Activated naive CD8-positive, alpha-beta T cell treated with anti-CD3 and anti-CD28 coated beads, Interleukin-2, amount 10 ng/mL, durations not matched to agents 7 days and 5 days (primary cell): ENCODE measurements at places on chromosomes 11 and 22. TPM values are rescaled to one million over a fixed set of nuclear protein-coding genes. Genes with fewer than 3 reads are reported as not detected.

The GPR83 gene
- 0.20 TPM for total RNA-seq

The LRRC56 gene
- 4.7 TPM for total RNA-seq

The PRSS23 gene
- total RNA-seq: 0.17 TPM

The APOA5 gene
- total RNA-seq: not detected

The DDIAS gene
- total RNA-seq: 8.8 TPM

The KCNK4 gene
- total RNA-seq: not detected

DNA sequence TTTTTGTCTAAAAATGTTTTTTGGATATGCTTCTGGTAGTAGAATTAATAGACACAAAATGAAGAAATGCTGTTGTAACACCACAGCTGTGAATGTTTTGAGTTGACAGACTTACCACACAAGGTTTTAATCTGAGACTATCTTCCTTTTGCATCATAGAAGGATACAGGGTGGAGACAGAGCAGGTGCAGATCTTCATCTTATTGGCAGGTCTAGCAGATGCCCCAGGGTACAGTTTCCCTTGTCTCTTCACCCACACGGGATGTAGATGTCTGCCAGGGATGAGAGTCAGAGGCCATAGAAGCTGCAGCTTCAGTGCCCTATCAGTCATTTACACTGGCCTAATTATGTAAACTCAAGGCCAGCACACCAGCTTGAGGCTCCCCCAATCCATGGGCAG lies 985 bp downstream of the OOSP3 start:
- no peak overlapping the region for H3K27ac ChIP-seq
- H3K36me3 ChIP-seq: no peaks in the 10 kb centered on the region
- H3K4me1 ChIP-seq: no peaks in the 10 kb centered on the region
- DNase-seq: no peak
- no peak overlapping the region for H3K4me3 ChIP-seq

- no peak overlapping the region for H3K4me3 ChIP-seq
- no peak for DNase-seq
- peaks cover 4% of the 10 kb centered on the region for H3K36me3 ChIP-seq
- peaks cover 21% of the 10 kb centered on the region for H3K4me1 ChIP-seq
Observed at GRCh38 chr22:28375761-28376534, 303.7 kb downstream of the TTC28 start.

DNA sequence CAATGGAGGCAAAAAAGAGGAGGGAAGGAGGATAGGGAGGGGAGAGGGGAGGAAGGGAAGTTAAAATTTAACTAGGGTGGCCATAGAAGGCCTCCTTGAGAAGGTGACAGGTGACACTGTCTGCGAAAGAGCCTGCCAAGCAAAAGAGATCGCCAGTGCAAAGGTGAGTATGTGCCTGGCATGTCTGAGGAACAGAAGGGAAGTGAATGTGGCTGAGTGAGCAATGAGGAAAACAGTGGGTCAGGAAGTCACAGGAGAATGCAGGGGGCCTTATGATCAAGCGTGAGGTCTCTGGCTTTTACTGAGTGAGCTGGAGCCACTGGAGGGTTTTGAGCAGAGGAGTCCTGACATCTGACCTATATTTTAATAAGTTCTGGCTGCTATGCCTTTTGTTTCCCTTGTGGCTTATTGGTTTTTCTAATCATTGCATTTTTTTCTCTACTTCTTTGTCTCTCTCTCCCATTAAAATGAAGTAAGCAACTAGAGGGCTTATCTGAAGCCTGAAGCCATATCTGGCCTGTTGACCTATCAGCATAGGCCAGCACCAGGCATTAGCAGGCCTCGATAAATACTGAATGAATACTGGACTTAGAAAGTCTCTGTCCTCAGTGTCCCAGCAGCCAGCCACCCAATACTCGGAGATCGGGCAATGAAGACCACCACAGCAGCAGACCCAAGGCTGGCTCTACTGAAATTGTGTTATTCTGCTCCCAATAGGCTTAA lies 5.6 kb downstream of the AP1B1 start:
- peak overlapping the region; percentile 5 for H3K4me3 ChIP-seq
- H3K4me1 ChIP-seq: peaks cover 45% of the 10 kb centered on the region
- H3K27ac ChIP-seq: peak overlapping the region; percentile 39
- DNase-seq: no peak
- no peaks in the 10 kb centered on the region for H3K27me3 ChIP-seq

DNA sequence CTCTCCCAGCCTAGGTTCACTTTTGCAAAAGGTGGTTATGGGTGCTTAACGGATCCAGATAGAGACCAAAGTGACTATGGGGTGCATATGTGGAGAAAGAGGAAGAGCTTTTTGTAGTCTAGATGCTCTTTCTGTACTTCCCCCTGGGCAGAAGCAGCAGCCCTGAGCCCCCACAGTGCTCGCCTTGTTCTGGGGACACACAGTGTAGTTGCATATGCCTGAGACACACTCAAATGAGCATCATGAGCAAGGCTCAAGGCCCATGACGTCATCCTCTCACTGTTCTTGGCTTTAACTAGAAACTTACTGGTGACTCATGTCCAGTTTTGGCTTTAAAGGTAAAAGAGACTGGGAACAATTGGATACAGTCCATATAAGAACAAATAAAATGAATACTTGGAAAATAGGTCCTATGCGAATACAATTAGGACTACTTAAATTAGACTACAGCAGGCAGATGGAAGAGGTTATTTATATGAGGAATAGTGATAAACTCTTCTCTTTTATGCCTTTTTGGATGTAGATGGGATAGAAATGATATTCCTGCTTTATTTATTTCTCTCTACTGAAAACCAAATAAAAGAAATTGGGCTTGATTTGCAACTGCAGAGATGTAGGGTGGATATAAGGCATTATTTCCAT lies 20.1 kb upstream of the PEX26 start:
- no peak for DNase-seq
- H3K4me3 ChIP-seq: no peak overlapping the region
- no peak overlapping the region for H3K27ac ChIP-seq
- peaks cover 3% of the 10 kb centered on the region for H3K27me3 ChIP-seq
- H3K4me1 ChIP-seq: peaks cover 2% of the 10 kb centered on the region

DNA sequence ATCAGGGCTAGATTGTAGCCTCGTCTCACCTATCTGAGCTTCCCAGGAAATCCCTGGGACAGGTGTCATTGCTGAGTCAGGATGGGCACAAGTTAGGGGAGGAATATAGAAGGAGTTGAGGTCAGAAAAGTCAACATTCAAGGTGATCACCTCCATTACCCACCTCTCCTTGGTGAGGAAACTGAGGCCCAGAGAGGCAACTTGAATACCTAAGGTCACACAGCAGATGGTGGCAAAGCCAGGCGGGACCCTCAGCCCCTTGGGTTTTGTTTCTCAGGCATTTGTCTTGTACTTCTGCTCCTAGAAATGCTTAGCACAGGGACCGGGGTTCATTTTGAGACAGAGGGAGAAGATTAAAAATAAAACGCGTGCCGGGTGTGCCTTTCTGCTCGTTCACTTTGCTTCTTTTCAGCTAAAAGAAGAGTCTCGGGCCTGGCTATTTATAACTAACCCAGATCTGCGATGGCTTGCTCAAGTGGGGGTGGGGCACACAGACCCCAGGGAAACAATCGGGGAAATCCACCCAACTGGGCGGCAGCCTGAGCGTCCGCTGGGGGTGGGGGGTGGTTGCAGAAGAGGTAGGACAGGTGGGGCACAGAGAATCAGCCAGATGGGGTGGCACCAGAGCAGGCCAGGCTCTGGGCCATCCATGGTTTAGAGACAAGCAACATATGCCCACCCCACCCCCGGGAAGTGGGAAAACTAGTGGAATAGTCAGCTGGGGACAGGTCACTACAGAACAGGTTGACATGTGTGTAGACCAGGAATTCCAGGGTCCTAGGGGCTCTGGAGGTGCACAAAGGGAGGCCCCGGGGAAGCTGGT lies 3.9 kb upstream of the GNAZ start:
- H3K27me3 ChIP-seq: peaks cover 24% of the 10 kb centered on the region
- H3K27ac ChIP-seq: no peak overlapping the region
- peak; percentile 15 for DNase-seq
- no peaks in the 10 kb centered on the region for H3K36me3 ChIP-seq
- no peak overlapping the region for H3K4me3 ChIP-seq

- peak overlapping the region; percentile 54 for H3K27ac ChIP-seq
- no peak overlapping the region for H3K4me3 ChIP-seq
- no peak for DNase-seq
Observed at GRCh38 chr11:118888398-118888797, 4.7 kb downstream of the CXCR5 start.

GRCh38 chr11:86442827-86443226 lies 68.1 kb downstream of the CCDC81 start:
- DNase-seq: no peak
- H3K4me3 ChIP-seq: no peak overlapping the region
- H3K36me3 ChIP-seq: peaks cover 10% of the 10 kb centered on the region
- H3K4me1 ChIP-seq: peaks cover 31% of the 10 kb centered on the region
- H3K27ac ChIP-seq: no peak overlapping the region

DNA sequence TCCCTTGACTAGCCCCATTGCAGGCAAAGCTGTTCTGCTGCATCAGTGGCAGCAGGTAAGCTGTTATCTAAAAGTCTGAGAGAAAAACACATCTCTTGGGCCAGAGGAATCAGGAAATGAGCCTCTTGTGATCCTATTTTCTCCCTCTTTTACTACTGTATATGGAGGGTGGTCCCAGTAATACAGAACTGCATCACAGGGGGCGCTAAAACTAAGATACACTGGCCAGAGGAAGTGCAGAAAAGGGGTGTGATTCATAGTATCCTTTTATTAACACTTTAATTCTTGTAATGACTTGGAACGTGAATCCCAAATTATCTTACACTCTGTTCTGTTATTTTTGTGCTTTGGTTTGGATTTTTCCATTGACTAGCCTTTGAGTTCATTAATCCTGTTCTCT lies 8.8 kb upstream of the MED17 start:
- H3K27ac ChIP-seq: no peak overlapping the region
- H3K4me1 ChIP-seq: no peaks in the 10 kb centered on the region
- peaks cover 11% of the 10 kb centered on the region for H3K36me3 ChIP-seq
- H3K4me3 ChIP-seq: no peak overlapping the region

DNA sequence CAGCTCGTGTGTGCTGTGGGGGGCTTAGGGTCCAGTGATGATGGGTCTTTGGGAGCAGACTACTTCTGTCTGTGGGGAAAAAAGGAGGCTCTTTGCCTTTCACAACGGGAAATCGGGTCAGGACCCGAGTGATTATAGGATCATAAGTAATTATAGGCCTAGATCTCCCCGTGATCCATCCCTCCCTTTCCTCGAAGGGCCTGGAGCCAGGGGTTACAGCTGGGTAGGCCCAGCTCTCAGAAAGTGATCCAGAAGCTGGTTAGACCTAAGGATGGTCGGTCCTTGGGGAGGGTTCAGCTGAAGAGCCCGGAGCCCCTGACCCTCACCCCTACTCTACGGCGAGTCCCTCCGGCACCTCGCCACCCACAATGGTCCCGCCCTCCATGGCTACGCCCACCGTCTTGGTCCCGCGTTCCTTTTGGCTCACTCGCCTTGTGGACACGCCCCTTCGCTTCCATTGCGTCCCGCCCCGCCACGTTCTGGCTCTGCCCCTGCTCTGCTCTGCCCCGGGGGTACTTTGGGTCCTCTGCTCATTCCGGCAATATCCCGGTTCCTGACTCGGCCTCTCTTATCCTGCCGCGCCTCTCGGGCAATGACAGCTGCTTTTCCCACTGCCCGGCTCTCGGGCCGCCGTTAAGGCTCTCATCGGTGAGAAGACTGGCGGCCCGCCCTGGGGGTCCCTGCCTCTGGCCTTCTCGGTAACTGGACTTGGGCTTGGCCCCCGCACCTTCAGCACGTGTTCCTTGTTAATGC lies 5.0 kb downstream of the IGSF22 start:
- H3K4me1 ChIP-seq: peaks cover 6% of the 10 kb centered on the region
- no peaks in the 10 kb centered on the region for H3K36me3 ChIP-seq
- H3K27ac ChIP-seq: no peak overlapping the region
- peak; percentile 80 for DNase-seq
- H3K27me3 ChIP-seq: peaks cover 6% of the 10 kb centered on the region
- peak overlapping the region; percentile 93 for H3K4me3 ChIP-seq

DNA sequence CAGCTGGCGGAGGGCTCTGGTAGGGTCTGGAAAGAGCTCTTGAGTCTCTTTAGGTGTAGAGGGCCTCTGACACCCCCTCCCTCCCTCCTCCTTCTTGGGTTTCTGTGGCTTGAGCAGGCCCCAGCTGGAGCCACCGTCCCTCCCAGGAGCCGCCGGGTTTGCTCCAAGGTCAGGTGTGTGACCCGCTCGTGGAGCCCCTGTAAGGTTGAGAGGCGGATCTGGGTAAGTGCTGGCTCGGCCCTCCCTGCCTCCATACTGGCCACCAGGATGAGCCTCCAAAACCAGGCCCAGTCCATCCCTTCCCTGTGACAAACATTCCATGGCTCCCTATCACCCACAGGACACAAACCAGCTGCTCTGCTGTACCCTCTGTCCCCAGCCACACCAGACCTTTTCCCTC lies 9.3 kb downstream of the PLEKHB1 start:
- H3K4me1 ChIP-seq: peaks cover 2% of the 10 kb centered on the region
- no peak overlapping the region for H3K4me3 ChIP-seq
- no peak for DNase-seq

DNA sequence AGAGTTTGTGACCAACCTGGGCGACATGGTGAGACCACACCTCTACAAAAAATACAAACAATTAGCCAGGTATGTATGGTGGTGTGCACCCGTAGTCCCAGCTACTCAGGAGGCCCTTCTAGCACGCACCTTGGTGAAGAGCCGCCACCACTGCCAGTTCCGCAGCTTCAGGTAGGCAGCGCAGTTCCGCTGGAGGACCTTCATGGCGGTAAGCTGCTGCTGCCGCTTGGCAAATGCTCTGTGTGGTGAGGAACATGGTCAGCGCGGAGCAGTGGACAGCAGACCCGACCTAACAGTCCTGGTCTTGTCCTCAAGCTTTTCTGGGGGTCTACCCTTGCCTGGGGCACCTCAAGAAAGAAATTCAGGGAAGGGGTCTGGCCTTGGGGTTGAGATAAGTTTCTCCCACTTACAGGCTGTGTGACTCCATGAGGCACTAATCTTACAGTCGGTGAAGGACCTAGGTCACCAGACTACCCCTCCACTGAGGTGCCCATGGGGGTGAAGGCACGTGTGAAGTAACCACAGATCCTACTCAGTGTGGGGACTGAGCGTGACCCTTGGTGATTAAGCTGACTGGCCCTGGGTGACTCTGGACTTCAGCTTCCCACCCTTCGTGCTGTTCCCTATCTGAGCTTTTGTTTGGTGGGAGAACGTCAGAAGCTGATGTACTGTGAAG lies 49.6 kb downstream of the APOL1 start:
- DNase-seq: no peak
- peak overlapping the region; percentile 34 for H3K27ac ChIP-seq
- peaks cover 8% of the 10 kb centered on the region for H3K4me1 ChIP-seq
- H3K27me3 ChIP-seq: no peaks in the 10 kb centered on the region
